ENCODE measurements at places on chromosomes 12 and 14.
A peak's percentile ranks its signal among the peaks of the same experiment; 100 is the strongest.

- DNase-seq: peak; percentile 61
These were observed 41.0 kb downstream of the BDKRB1 start for GRCh38 chr14:96297000-96297399.

- DNase-seq: no peak
These were observed 25.5 kb upstream of the MGP start for GRCh38 chr12:14911131-14911530.

DNA sequence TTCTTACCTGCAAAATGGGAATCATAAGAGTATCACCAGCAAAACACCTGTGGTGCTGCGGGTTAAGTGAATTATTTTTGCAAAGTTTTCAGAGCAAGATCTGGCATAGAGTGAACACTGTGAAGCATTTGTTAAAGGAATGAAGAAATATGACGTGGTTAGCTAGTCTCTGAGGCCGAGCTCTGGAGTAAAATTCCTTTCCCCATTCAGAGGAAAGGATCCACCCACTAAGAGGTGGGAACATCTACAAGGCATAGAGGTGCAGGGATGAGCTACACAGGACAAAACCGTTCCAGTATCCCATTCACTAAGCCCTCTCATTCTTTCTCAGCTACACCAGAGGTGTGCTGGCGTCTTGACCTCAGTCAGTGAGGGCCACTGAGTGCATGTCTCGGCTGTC lies 48.5 kb downstream of the JAG2 start:
- DNase-seq: no peak

DNA sequence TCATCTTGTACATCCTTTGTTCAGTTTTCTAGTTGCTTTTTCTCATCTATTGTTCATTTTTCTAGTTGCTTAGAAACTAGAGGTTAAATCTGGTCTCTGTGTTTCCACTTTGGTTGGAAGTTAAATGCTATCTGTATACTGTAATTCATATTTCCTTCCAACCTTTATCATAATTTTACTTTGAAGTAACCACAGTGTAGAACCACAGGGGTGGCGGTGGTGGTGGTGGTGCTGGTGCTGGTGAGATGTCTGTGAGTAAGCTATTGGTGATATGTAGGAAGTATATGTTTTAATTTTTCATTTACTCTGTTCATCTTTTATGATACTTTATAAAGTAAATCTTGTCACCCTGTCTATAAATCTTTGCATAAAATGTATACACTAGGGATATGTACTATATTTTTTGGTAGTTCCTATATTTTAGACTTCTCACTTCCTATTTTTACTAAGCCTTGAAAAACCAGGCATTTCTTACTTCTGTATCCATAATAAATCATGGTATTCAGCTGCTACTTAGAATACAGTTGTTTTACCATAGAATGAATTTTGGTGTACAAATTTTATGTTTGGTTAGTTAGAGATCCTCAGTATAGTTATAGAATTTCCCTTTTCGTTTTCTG lies 31.9 kb downstream of the CCDC91 start:
- no peak for DNase-seq

DNA sequence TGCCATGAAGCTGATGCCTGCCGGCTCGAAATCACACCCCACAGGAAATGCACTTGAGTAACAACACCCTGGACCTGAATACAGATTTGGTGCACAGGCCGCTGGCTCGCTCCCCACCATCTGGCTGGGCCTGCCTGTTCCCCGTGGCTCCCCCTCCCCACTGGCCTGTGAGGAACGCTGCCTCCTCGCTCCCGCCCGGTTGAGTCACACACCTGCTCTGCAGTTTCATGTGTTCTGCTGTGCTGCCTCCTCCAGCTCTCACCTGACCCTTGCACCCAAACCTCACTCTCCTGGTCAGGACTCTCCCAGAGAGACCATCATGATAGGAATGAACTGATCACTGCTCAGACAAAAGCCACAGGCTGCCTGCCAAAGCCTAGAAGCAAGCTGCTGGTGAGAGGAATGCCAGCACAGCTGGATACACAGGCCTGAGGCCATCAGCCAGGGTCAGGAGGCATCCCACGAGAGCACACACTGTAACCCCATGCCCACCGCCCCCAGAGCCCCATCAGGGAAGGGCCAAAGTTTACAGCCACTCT lies 3.8 kb upstream of the SIVA1 start:
- peak; percentile 90 for DNase-seq

All from NCI-H1694 (cell line).